CD4-positive, alpha-beta T cell treated with Interleukin-1 beta for 1 hour (primary cell): ENCODE measurements at places on chromosomes 4 and X.

DNA sequence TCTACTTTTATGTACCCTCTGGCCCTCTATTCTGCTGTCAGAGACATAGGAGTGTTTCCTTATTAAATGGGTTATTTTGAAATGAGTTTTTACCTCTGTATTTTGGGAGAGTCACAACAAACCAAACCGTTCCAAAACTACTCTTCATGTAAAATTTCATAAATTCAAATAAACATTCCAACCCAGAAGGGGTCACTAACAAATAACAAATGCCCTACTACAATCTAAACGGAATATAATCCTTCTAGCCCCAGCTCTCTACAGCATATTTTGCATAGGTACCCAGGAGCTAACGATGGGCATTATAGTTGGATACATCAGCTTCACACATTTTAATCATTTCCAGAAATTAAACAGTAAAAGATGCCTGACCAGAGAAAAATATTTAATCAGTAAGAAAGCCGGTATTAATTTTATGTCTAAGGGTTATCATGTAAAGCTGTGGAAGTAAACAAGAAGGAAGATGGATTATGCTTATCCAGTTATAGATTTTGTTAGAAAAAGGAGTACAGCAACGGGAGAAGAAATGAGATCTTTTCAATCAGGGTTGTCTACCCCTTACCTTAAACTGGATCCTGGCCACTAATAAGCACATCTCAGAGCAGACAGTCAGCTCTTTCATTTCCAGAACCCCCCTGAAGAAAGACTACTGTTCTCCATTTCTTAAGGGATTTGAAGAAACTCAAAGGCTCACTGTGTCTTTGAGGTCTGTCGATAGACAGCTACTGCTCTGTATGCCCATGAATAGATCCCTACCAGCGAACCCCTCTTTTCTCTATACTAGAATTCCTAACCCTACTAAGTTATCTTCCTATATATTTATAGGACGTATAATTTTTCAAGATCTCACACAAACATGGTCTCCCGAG lies 1.2 kb downstream of the UGDH start:
- no peak for DNase-seq

DNA sequence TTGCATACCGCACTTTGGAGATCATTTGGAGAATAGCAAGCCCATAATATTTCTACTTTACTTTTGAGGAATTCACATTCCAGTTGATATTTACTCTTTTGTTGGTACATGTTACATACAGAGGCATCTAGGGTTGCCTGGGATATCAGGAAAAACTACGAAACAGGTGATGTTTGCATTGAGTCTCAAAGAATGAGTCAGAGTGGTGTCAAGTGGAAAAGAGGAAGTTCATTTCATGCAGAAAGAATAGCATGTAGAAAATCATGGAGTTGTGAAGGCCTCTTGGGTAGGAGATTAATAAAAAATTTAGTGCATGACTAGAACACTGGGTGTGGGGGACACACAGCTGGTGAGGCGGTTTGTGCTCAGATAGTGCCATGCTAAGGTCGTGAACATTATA lies 33.5 kb upstream of the ELOVL6 start:
- DNase-seq: no peak

- DNase-seq: no peak
Observed at GRCh38 chrX:136627409-136627808, 20.5 kb upstream of the CD40LG start.

GRCh38 chrX:134287346-134287745 lies 50.4 kb downstream of the CCDC160 start:
- no peak for DNase-seq

- no peak for DNase-seq
Observed at GRCh38 chr4:172950990-172951389, 217.6 kb upstream of the GALNT7 start.

DNA sequence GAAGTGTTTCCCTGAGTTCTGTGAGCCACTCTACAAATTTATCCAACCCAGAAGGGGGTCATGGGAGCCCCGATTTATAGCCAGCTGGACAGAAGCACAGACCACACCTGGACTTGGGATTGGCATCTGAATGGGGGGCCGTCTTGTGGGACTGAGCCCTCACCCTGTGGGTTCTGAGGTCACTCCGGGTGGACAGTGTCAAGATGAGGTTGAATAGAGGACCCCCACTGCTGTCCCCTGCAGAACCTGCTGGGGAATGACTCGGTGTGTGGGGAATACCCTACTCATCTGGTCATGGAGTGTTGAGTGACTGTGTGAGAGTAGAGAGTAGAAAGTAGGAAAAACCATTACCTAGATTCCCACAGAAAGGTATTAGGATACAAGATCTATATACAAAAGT lies 67.5 kb downstream of the ZFYVE28 start:
- DNase-seq: no peak

DNA sequence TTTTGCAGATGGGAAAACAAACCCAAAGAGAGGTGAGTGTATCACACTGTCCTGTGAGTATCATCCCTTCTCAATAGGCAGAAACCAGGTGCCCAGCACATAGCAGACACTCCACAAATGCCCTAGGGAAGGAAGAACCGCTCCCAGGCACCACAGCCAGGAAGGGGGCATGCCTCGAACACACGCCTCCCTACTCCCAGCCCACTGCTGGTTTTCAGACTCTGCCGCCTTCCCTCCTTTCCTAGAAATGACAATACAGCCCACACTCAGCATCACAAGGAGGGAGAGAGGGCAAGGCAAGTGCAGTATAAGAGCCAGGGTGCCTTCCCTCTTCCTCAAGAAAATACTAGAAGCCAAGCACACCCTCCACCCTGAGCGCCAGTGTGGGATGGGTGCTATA lies 16.2 kb downstream of the JAKMIP1 start:
- DNase-seq: no peak

DNA sequence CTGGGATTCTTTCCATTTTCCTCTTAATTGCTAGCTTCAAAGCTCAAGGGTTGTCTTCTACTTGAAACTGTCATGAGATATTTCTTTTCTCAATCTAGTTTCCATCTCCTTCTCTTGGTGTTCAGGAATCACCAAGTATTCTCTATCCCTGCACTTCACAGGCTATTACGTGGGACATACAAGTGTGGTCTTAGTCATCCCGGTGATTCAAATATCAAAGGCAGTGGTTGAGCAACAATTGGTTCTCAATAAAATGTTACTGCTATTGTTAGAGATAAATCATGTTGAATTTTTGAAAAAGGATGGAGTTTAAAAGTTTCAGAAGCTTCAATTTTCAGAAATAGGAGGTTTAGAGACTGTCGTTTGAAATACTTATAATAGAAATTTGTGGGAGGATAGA lies 812.9 kb downstream of the FSTL5 start:
- DNase-seq: no peak

- no peak for DNase-seq
Observed at GRCh38 chr4:170721812-170722373, 632.1 kb upstream of the AADAT start.

DNA sequence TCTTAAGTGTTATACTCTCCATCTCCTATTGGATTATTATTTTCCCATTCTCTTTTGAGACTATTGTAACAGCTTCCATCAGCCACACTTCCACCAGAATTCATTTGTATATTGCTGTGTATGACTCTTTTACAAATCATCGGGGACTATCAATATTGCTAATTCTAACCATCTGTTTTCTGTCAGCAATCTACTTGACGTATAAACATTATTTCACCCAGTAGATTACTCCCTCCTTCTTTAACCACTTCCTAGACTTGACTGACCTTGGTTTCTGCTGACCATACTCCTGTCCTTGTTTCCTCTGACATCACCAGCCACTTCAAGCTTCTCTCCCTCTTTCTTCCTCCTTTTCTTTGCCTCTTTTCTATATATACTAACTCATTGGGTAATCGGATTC lies 402.9 kb downstream of the PCDH18 start:
- DNase-seq: no peak

DNA sequence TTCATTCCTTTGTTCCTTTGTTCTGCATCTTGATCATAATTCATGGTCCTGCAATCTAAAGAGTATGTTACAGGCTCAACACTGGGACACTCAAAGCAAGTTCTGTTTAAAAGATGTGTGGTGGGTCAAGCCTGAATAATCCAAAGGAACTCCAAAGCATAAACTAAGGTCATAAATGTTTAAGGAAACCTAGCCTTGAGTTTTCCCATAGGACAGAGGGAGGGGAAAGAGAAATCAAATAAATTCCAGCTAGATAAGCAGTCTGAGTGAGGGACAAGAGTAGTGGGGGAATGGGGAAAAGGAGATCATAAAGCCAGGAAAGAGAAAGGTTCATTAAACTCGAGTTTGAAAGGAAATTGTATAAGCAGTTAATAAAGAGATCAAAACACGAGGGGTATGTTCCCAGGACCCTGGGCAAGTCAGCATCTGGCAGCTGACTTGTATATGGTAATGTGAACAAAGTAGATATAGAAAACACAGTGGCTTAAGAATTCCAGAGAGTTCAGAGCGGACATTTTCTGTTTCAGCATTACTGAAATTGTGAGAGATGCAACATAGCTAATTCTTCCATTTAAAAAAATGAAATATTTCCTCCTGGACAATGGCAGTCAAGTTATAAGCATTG lies 125.8 kb upstream of the EDNRA start:
- DNase-seq: no peak

GRCh38 chrX:115357326-115358120 lies 68.0 kb downstream of the LUZP4 start:
- no peak for DNase-seq
